ENCODE measurements at places on chromosomes 2 and 18.

GRCh38 chr18:28961669-28962228, 784.8 kb upstream of the CDH2 start:
- H3K36me3 ChIP-seq = no peaks in the 10 kb centered on the region
- H3K4me1 ChIP-seq = no peaks in the 10 kb centered on the region
- DNase-seq = peak; percentile 13
- no peak overlapping the region for H3K27ac ChIP-seq
- H3K4me3 ChIP-seq = no peak overlapping the region

GRCh38 chr2:18910843-18911242, 321.5 kb upstream of the NT5C1B start:
- H3K4me1 ChIP-seq = no peaks in the 10 kb centered on the region
- DNase-seq = no peak
- H3K27me3 ChIP-seq = no peaks in the 10 kb centered on the region
- no peak overlapping the region for H3K27ac ChIP-seq

DNA sequence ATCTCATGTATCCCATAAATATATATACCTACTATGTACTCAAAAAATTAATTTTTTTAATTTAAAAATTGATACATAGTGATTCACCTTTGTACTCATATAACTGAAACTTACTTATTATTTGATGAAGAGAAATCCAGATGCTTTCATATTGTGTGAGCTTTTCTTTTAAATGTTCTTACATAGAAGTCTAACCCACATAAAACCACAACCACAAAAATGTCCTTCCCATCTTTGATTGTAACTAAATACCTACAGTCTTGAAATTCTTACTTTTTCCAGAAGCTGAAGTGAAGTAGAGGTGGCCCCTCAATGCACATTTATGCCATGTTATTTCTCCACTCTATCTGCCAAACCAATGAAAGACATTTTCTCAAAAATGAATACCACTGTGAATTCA, 117.9 kb upstream of the COL5A2 start:
- H3K4me3 ChIP-seq = no peak overlapping the region
- H3K36me3 ChIP-seq = no peaks in the 10 kb centered on the region
- no peak for DNase-seq
- no peaks in the 10 kb centered on the region for H3K27me3 ChIP-seq
- H3K4me1 ChIP-seq = no peaks in the 10 kb centered on the region

DNA sequence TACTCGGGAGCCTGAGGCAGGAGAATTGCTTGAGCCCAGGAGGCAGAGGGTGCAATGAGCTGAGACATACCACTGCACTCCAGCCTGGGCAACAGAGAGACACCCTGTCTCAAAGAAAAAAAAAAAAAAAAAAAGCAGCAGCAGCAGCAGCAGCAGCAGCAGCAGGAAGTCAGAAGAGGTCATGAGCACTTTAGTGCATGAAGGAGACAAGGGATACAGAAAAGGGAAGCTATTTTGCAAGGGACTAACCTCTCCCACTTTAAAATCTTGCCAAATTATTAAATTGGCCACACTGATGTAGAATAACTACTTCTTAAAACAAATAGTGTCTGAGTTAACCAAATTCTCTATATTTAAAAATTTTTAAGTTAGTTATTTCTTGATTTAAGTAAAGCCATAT, 113.4 kb upstream of the PDE1A start:
- no peaks in the 10 kb centered on the region for H3K36me3 ChIP-seq
- no peaks in the 10 kb centered on the region for H3K4me1 ChIP-seq
- no peak overlapping the region for H3K4me3 ChIP-seq
- no peak for DNase-seq

DNA sequence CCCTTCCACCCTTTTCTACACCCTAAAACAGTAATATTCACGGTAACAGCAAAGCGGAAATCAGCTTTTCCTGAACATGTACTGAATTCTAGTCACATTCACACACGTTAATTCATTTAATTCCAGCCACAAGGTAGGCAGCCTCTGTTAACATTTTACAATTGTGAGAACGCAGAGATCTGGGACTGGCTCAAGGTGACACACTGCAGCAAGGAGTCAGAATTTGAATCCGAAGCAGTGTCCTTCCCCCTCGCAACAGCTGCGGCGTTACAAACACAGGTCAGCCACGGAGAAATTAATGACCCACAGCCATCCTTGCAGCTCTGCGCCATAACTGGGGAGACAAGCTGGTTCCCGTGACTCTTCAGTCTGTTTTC, 818 bp upstream of the SLC20A1 start:
- DNase-seq = peak; percentile 75
- H3K4me1 ChIP-seq = peaks cover 8% of the 10 kb centered on the region
- H3K4me3 ChIP-seq = peak overlapping the region; percentile 46
- H3K27ac ChIP-seq = peak overlapping the region; percentile 94

GRCh38 chr2:223936862-223937326, 8.2 kb downstream of the WDFY1 start:
- H3K4me1 ChIP-seq = peaks cover 16% of the 10 kb centered on the region
- H3K4me3 ChIP-seq = no peak overlapping the region
- DNase-seq = no peak
- H3K27ac ChIP-seq = no peak overlapping the region
- H3K36me3 ChIP-seq = peaks cover 1% of the 10 kb centered on the region
- no peaks in the 10 kb centered on the region for H3K27me3 ChIP-seq

GRCh38 chr2:142165790-142166189, 35.0 kb upstream of the LRP1B start:
- peaks cover 2% of the 10 kb centered on the region for H3K27me3 ChIP-seq
- no peaks in the 10 kb centered on the region for H3K36me3 ChIP-seq
- H3K4me3 ChIP-seq = no peak overlapping the region
- no peaks in the 10 kb centered on the region for H3K4me1 ChIP-seq

DNA sequence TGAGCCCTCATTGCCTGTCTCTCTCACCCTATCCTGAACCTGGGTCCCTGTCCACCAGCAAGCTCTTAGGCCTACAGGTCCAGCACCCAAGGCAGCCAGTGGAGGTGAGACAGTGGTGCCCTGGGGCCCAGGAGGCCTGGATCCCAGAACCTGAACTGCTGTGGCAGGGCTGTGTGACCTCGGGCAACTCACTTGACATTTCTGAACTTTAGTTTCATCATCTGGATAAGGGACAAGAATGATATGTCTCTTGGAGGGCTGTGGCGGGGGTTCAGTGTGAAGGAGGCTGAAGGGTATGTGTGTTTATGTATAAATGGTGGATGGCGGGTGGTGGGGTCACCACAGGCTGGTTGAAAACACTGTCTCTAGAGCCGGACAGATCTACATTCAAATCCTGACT, 10.9 kb downstream of the CIB4 start:
- no peaks in the 10 kb centered on the region for H3K36me3 ChIP-seq
- H3K4me3 ChIP-seq = no peak overlapping the region
- H3K27ac ChIP-seq = no peak overlapping the region
- peaks cover 59% of the 10 kb centered on the region for H3K4me1 ChIP-seq

DNA sequence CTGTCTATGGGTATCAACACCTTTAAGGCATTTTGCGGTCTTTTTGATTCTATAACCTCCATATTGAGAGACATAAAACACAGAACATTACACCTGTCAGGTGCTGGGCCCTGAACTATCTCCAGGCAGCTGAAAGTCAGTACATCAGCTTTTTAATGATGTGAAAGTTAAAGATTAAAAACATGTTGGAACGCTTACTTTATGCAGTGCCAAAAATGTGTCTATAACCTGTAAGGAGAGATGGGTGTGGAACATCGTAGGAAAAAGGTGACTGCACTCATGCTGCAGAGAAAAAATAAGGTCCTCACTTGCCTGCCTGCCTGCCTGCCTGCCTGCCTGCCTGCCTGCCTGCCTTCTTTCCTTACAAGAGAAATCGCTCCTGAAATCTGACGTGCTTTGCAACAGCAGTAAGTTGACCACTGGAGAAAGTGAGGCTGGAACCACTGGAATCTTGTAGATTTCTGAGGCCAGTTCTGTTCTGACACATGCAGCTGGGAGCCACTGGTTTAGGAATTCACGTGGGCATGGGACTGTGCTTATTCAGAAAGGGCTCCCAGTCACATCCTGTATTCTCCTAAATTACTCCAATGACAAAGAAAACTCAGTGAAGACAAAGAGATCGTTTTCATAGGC, 34.1 kb downstream of the BCL11A start:
- H3K4me3 ChIP-seq = no peak overlapping the region
- no peaks in the 10 kb centered on the region for H3K27me3 ChIP-seq
- no peaks in the 10 kb centered on the region for H3K4me1 ChIP-seq
- no peaks in the 10 kb centered on the region for H3K36me3 ChIP-seq
- H3K27ac ChIP-seq = peak overlapping the region; percentile 26

DNA sequence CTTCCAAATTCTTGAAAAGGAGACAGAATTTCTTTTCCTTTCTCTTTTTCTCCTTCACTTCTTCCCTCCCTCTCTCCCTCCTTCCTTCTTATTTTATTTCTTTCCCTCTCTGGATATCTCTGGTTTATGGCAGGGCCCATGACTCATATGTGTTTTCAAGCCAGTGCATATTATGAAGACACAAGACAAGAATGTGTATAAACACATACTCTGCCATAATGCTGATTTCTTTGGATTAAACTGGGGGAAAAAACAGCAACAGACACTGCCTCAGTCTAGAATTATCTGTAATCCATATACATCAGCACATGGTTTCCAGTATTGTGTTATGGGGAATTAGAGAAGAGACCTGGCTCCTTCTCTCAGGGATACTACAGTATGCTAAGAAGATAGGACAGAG, 82.8 kb upstream of the CPO start:
- no peak for DNase-seq
- no peaks in the 10 kb centered on the region for H3K4me1 ChIP-seq
- H3K27ac ChIP-seq = no peak overlapping the region
- no peaks in the 10 kb centered on the region for H3K36me3 ChIP-seq

DNA sequence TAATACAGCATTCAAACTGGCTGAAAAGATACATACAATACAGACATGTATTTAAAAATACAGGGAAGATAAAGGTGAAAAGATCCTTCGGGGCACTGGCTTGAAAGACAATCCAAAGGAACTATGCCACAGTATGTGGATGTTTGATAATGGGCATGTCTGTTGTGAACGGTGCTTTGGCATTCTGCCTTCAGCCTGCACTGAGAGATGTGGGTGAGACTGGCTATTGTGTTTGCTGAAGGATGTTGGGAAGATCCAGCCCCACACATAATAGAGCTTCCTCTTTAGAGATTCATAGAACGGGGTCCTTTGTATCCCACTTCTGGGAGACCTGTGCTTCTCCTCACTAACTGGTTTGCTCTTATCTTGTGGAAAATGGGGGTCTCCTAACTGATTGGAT, 65.1 kb upstream of the CXCR4 start:
- H3K27me3 ChIP-seq = no peaks in the 10 kb centered on the region
- no peak overlapping the region for H3K27ac ChIP-seq
- no peaks in the 10 kb centered on the region for H3K4me1 ChIP-seq
- DNase-seq = no peak

DNA sequence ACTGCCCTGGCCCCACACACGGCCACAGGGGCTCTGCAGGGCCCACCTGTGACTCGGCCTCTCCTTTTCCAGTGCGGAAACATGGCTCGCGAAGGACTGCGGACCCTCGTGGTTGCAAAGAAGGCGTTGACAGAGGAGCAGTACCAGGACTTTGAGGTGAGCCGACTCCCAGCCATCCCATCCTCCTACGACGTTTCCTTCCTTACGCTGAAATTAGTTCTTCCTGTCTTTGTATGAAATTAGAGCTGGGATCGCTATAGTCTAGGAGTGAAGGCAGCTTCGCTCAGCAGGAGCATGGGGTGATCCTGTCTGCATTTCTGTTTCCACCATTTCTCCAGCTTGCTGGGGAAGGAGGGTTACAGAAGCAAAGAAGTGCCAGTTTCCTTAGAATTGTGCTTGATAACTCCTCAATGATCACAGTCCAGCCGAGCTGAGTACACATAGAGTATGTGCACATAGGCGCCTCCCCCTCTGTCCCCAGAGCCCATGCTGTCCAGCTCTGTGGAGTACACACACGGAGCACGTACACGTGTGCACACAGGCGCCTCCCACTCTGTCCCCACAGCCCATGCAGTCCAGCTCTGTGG, 59.1 kb upstream of the NFATC1 start:
- H3K27me3 ChIP-seq = no peaks in the 10 kb centered on the region
- H3K4me1 ChIP-seq = no peaks in the 10 kb centered on the region
- no peak overlapping the region for H3K27ac ChIP-seq
- H3K4me3 ChIP-seq = no peak overlapping the region
- DNase-seq = no peak
- H3K36me3 ChIP-seq = no peaks in the 10 kb centered on the region

DNA sequence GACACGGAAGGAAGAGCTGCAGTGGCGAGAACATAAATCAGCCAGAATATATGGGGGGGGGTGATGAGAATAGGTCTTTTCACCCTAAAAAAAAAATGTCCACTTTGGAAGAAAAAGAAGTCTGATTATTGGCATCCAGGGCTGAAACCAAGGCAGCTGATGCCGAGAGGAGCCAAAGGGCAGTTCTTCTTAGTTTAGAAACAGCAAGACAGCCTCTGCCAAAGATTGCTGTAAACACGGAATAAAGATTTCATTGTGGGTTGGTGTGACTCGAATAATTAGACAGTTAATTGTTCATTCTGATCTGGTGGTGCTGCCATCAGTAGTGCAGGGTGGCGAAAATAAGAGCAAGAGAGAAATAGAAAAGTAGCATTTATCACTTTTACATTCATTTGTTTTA, 3.5 kb downstream of the CDH20 start:
- no peak overlapping the region for H3K4me3 ChIP-seq
- no peaks in the 10 kb centered on the region for H3K36me3 ChIP-seq
- no peak overlapping the region for H3K27ac ChIP-seq
- peaks cover 43% of the 10 kb centered on the region for H3K27me3 ChIP-seq

GRCh38 chr2:220001751-220002150, 374.3 kb downstream of the SLC4A3 start:
- H3K36me3 ChIP-seq = no peaks in the 10 kb centered on the region
- H3K27ac ChIP-seq = no peak overlapping the region
- DNase-seq = no peak

DNA sequence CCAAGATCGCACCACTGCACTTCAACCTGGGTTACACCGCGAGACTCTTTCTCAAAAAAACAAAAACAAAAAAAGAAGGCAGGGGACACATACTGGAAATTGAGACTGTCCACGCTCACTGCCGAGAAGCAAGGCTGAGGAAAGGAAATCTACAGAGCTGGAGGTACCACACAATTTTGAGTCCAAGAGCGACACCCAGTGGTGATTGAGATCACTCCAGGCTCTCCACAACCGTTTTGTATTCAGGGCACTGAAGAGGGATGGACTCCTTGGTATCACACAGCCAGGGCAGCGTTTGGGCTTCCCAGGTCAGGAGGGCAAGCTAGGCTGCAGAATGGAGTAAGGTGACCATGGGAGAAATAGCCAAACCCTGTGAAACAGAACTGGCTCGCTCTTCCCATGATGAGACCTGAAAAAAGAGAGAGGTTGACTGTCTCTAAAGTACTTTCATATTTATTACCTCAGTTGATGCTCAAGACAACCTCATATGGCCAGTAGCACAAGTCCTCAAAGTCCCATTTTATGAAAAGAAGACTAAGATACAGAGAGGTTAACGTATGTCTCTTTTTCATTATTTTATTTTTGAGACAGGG, 74.5 kb upstream of the YPEL5 start:
- H3K4me3 ChIP-seq = no peak overlapping the region
- no peak overlapping the region for H3K27ac ChIP-seq
- H3K36me3 ChIP-seq = no peaks in the 10 kb centered on the region
- no peaks in the 10 kb centered on the region for H3K4me1 ChIP-seq
- DNase-seq = peak; percentile 67

Measured in lung (tissue), 17 donors.